ENCODE measurements at places on chromosomes 2 and 18. TPM values are rescaled to one million over a fixed set of nuclear protein-coding genes. Genes with fewer than 3 reads are reported as not detected.

Gene RNF125
- 5.3 TPM for total RNA-seq

Gene C2orf78
- not detected for total RNA-seq

Gene MC2R
- total RNA-seq = not detected

Gene ANKRD62
- not detected for total RNA-seq

Gene GATA6
- 14.0 TPM for total RNA-seq

Gene GAREM2
- 3.7 TPM for total RNA-seq

Gene TTC27
- total RNA-seq = 29.7 TPM

Gene OXER1
- 8.1 TPM for total RNA-seq

Gene RUFY4
- 0.29 TPM for total RNA-seq

Gene IL37
- total RNA-seq = not detected

Gene CRACDL
- total RNA-seq = 4.6 TPM

Gene TRIM43B
- 0.35 TPM for total RNA-seq

Gene ACKR3
- total RNA-seq = 33.7 TPM

Gene EHD3
- total RNA-seq = 26.4 TPM

Gene RAB17
- 10.6 TPM for total RNA-seq

Gene PDE11A
- 3.9 TPM for total RNA-seq

Gene CNTNAP5
- total RNA-seq = 0.58 TPM

Gene ZNF638
- 200 TPM for total RNA-seq

Gene DUSP11
- total RNA-seq = 40.6 TPM

Gene EN1
- total RNA-seq = 0.29 TPM

Gene DES
- total RNA-seq = 582 TPM

Gene RBMS1
- 110 TPM for total RNA-seq

Gene HSBP1L1
- 13.0 TPM for total RNA-seq

Gene IWS1
- total RNA-seq = 33.2 TPM

Gene MSTN
- total RNA-seq = 6.6 TPM

Gene MYOM1
- 92.8 TPM for total RNA-seq

Gene KCMF1
- 28.5 TPM for total RNA-seq

Gene TNFRSF11A
- 6.2 TPM for total RNA-seq

Gene CFAP221
- total RNA-seq = 15.8 TPM

Gene LYPD6
- total RNA-seq = 13.4 TPM

Gene GYPC
- total RNA-seq = 113 TPM

Gene IL1F10
- not detected for total RNA-seq

Gene EVX2
- total RNA-seq = not detected

Gene ARMC9
- total RNA-seq = 28.2 TPM

Gene GALNT13
- total RNA-seq = 1.1 TPM

Gene HOXD3
- 74.7 TPM for total RNA-seq

Gene CTDSP1
- total RNA-seq = 126 TPM

Gene CRYGC
- total RNA-seq = not detected

Gene CD8B
- 0.88 TPM for total RNA-seq

Gene DSG1
- total RNA-seq = 0.06 TPM

Gene LCT
- 0.06 TPM for total RNA-seq

Gene FAM237A
- total RNA-seq = not detected

Gene NCKAP5
- total RNA-seq = 7.5 TPM

Gene DNAJC27
- 8.7 TPM for total RNA-seq

Gene NEURL3
- 16.9 TPM for total RNA-seq

Measured in metanephros (tissue), 2 donors.